ENCODE measurements at places on chromosomes 2 and 18. TPM values are rescaled to one million over a fixed set of nuclear protein-coding genes. Genes with fewer than 3 reads are reported as not detected.

The HNMT gene
- 40.0 TPM for polyA plus RNA-seq

The CNDP1 gene
- polyA plus RNA-seq = 0.84 TPM

The DPP10 gene
- 1.1 TPM for polyA plus RNA-seq

- no peak for DNase-seq
- H3K27ac ChIP-seq = no peak overlapping the region
- no peaks in the 10 kb centered on the region for H3K36me3 ChIP-seq
- no peak overlapping the region for H3K4me3 ChIP-seq
- no peaks in the 10 kb centered on the region for H3K27me3 ChIP-seq
Measured at GRCh38 chr2:205934443-205934842, 151.5 kb downstream of the INO80D start.

GRCh38 chr18:26480897-26481795 lies 67.2 kb downstream of the KCTD1 start:
- H3K4me1 ChIP-seq = no peaks in the 10 kb centered on the region
- H3K27me3 ChIP-seq = no peaks in the 10 kb centered on the region
- H3K27ac ChIP-seq = no peak overlapping the region
- no peak overlapping the region for H3K4me3 ChIP-seq
- DNase-seq = no peak

DNA sequence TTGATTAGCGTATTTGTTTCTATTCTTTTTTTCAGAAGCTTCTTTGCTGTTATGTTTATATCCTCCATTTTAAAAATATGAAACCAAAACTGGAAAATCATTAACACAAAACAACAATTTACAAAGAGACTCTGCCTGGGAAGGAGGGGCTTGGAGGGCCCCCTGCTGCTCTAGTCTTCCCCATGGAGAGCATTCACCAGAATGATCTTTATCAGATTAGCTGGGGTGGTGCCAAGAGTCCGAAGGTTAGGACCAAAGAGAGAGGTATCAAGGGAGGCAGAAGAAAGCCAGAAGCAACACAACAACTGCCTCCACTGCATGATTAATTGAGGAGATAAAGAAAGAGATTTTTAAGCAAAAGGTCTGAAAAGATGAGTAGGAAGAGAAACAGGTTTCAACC lies 218.6 kb downstream of the IRS1 start:
- H3K36me3 ChIP-seq = no peaks in the 10 kb centered on the region
- no peak overlapping the region for H3K4me3 ChIP-seq
- DNase-seq = no peak
- H3K27ac ChIP-seq = no peak overlapping the region

GRCh38 chr2:138670734-138671133 lies 109.5 kb downstream of the NXPH2 start:
- H3K36me3 ChIP-seq = no peaks in the 10 kb centered on the region
- no peak for DNase-seq
- H3K27ac ChIP-seq = no peak overlapping the region
- H3K4me3 ChIP-seq = no peak overlapping the region

DNA sequence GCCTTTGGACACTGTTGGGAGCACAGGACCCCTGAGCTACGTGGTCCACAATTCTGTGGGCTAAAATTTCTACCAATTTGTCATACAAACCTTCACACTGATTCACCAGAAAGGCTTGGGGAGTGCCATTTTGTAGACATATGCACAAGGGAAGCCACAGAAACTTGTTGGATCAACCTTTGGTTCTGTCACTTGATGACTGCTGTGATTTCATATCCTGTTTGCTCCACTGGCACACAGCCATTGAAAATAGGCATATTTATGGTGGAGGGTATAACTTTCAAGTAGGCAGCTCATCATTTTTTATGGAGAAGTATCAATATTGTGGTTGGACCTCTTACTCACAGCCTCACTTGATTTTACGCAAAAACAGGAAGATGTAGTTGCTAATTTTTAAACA lies 10.5 kb downstream of the NAPG start:
- H3K27ac ChIP-seq = no peak overlapping the region
- no peaks in the 10 kb centered on the region for H3K36me3 ChIP-seq
- no peak for DNase-seq
- H3K4me3 ChIP-seq = no peak overlapping the region
- no peaks in the 10 kb centered on the region for H3K27me3 ChIP-seq

GRCh38 chr2:195810340-195811098 lies 153.5 kb downstream of the SLC39A10 start:
- H3K4me1 ChIP-seq = no peaks in the 10 kb centered on the region
- no peak overlapping the region for H3K4me3 ChIP-seq

GRCh38 chr2:31318361-31319336 lies 84.7 kb downstream of the EHD3 start:
- H3K4me3 ChIP-seq = no peak overlapping the region
- no peaks in the 10 kb centered on the region for H3K4me1 ChIP-seq
- DNase-seq = no peak
- no peak overlapping the region for H3K27ac ChIP-seq

Measured in pancreas (tissue), 10 donors.